ENCODE measurements at places on chromosomes 7 and 10. TPM values are rescaled to one million over a fixed set of nuclear protein-coding genes. Genes with fewer than 3 reads are reported as not detected.

DNA sequence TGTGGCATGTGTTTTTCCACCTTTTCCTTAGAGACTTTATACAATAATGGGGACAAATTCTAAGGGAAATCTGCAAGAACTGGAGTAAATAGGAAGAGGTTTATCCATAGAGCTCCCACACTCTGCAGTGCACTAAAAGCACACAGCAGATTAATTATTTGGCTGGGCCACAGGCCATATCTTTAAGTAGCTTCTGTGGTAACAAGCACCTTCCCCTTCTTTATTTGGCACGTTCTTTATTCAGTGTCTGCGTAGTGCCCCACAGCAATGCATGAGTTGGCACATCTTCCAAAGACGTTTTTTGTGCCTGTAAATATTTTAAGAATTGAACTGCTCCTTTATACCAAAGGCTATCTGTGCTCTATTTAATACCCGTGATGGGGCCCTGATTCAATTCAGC, 104.9 kb upstream of the MBL2 start:
- DNase-seq, result no peak

WDFY4 gene
- total RNA-seq, result 1.4 TPM

DNA sequence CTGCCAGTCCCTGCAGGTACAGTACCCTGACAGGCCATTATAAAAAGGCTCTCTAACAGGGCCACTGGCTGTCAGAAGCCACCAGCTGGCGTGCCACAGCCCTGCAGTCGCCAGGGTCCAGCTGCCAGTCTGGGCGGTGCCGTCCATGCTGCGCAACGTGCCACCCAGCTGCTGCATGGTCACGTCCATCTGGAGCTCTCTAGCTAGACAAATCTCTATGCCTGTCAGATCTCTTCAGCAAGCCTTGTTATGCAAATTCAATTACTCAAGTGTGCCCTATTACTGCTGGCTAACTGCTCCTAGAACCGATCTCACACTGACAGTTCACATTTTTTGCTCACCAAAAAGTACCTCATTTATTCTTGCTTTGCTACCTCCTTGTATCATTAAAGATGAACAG, 75.9 kb downstream of the HIBADH start:
- peak; percentile 33 for DNase-seq

LEP gene
- not detected for total RNA-seq

PTF1A gene
- total RNA-seq, result not detected

All from right cardiac atrium (tissue), 5 donors.